Activated CD4-positive, alpha-beta T cell treated with anti-CD3 and anti-CD28 coated beads for 36 hours (primary cell): ENCODE measurements at places on chromosomes 12 and 14.
A peak's percentile ranks its signal among the peaks of the same experiment; 100 is the strongest.

- no peak for DNase-seq
Measured at GRCh38 chr12:49549735-49550692, 11.2 kb downstream of the KCNH3 start.

GRCh38 chr14:36485773-36486172 is 34.3 kb downstream of the NKX2-1 start:
- DNase-seq, result no peak

- no peak for DNase-seq
Measured at GRCh38 chr14:95483309-95484165, 32.9 kb downstream of the SYNE3 start.

GRCh38 chr14:20294636-20295035 is 11.1 kb downstream of the TTC5 start:
- no peak for DNase-seq

DNA sequence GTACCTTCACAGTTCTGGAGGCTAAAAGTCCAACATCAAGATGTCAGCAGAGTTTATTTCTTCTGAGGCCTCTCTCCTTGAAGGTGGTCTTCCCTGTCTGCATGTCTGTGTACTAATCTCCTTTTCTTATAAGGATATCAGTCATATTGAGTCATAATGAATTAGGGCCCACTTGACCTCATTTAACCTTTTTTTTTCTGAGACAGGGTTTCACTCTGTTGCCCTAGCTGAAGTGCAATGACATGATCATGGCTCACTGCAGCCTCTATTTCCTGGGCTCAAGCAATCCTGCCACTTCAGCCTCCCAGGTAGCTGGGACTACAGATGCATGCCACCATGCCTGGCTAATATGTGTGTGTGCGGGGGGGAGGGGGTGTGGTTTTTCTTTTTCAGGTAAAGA is 41.7 kb downstream of the PPM1H start:
- DNase-seq, result no peak

GRCh38 chr12:2856051-2856450 is 788 bp downstream of the TEX52 start:
- DNase-seq, result no peak

- no peak for DNase-seq
Measured at GRCh38 chr14:75614179-75614578, 35.8 kb downstream of the FLVCR2 start.

DNA sequence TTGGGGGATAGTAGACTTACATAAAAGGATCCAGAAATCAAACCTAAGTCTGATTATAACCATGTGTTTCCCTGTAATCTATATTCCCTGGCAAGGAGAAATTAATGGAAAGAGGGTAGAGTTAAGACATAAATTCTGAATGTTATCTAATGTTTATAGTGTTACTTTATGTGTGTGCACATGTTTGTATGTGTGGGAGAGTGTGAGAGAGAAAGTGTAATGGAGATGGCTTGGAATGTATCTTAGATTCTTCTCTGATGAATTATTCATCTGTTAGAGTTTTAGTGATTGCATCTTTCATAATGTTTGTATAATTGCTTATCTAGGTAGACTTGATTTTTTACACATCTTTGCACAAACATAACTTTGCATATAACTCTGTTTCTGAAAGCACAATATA is 490.9 kb downstream of the FLRT2 start:
- DNase-seq, result no peak

DNA sequence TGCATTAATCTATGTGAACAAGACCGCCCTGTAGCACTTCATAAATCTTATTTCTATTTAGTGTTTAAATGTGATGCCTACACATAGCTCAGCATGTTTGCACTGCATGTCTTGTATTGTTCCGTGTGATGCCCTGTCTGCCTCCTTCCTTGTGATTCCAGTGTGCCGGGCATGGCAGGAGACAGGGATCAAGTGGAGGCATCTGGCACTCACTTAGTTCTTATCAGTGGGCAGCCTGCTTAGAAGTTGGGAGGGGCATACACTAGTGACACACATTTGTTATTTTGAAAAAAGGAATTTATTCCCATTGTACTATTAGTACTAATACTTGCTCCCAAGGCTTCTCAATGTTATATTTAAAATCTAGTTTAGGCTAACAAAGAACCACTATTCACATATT is 176.4 kb downstream of the KCNA5 start:
- DNase-seq, result no peak

DNA sequence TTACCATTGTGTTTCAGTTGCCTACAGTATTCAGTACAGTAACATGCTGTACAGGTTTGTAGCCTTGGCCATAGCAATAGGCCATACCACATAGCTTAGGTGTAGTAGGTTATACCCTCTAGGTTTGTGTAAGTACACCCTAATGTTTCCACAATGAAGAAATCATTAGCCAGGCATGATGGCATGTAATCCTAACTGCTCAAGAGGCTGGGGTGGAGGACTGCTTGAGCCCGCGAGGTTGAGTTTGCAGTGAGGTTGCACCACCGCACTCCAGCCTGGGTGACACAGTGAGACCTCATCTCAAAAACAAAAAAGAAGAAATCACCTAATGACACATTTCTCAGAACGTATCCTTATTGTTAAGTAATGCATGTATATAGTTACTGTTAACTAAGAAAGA is 63.2 kb upstream of the KTN1 start:
- no peak for DNase-seq

DNA sequence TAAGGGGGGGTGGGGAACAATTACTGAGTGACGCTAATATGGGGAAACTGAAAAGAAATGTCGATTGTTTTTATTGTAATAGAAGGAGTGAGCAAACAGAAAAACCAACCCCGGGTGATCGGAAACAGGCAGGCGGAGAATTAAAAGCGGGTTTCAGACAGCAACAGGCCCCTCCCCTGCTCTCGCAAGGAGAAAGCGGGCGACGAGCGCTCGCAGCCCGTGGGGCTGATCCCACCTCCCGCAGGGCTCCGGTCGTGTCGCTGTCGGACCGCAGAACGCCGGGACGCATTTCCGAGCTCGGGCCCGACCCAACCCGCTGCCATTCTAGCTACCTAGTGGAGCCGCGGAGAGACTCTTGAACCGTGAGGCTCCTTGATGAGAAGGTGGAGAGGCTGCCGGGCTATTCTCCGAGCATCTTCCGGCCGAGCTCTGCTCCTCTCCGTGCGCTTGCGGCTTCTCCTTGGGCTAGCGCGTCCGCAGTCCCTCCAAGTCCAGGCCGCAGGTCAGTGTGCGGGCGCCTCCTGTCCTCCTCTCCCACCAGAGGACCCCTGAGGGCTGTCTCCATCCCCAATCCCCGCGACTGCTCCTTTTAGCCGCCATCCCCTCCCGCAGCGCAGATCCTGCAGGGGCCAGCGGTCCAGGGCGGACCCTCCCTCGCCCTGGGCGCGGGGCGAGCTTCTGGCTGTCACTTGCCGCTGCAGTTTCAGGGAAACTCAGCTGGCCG is 4.1 kb upstream of the PAX9 start:
- DNase-seq, result peak; percentile 23

DNA sequence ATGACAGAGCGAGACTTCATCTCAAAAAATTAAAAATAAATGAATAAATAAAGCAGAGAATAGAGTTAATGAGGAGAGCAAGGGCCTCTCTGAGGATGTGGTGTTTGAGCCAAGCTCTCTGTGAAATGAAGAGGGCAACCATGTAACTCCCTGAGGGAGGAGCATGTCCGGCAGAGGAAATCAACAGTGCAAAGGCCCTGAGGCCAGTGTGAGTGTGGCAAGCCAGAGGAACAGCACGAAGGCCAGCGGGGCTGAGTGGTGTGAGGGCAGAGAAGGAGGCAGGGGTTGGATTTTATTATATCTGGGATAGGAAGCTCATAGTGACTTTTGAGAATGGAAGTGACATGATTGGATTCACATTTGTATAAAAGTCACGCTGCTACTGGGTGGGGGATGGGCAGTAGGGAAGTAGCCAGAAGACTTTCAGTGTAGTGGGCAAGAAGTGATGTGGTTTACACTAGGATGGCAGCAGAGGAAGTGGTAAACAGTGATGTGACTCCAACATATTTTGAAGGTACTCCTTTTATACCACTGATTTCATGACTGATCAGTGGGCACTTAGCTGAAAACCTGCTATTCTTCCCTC is 10.3 kb upstream of the LRP1-AS start:
- no peak for DNase-seq

- no peak for DNase-seq
Measured at GRCh38 chr12:108270849-108271143, 68.3 kb downstream of the CMKLR1 start.

DNA sequence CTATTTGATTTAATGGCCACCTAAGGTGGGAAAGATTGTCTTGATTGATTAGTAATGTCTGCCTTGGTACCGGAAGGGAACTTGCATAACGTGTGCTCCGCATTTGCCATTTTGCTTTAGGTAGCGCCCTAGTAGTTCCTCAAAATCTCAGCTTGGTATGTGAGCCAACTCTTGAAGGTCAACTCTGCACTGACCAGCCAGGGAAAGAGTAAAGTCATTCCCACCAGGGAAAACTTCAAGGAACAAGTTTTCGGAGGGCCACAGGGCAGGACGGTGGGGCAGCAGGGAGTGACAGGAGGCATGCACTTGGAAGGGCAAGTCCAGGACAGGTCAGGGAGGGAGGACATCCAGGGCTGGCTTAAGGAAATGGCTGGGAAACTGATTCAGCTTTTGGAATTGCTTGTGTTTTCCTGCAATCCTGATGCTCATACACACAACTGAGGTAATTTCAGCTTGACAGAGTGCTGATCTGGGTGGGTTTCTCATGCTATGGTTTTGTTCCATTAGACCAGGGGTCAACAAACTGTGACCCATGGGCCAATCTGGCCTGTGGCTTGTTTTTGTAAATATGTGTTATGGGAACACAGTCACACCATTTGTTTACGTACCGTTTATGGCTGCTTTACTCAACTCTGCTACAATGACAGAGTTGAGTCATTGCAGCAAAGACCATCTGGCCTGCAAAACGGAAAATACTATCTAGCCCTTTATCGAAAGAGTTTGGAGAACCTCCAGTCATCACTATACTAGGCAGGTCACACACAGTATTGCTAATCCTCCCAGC is 184.5 kb downstream of the RBM19 start:
- DNase-seq, result no peak

DNA sequence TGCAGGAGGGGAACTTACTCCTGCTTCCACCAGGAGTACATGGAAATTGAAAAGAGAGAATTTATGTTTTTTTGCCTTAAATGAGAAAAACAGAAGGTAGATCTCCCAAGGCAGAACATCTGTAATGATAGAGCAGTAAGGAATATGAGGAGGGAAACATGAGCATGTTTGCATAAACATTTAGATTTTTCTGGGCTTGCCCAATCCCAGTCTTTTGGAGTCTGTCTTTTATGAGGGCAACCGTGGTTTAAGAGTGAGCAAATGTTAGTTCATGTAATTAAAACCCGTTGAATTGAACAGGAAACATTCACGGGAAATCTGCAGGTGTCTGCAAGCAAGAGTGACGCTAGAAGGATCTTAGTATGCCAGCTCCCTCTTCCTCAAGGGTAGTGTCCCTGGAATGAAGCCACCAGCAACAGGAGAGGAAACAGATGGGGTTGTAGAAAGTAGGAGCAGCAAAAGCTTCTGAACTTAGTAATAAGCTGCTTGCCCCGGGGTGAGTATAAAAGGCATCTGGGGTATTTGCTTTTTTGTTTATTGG is 79.3 kb downstream of the ARF6 start:
- DNase-seq, result no peak

DNA sequence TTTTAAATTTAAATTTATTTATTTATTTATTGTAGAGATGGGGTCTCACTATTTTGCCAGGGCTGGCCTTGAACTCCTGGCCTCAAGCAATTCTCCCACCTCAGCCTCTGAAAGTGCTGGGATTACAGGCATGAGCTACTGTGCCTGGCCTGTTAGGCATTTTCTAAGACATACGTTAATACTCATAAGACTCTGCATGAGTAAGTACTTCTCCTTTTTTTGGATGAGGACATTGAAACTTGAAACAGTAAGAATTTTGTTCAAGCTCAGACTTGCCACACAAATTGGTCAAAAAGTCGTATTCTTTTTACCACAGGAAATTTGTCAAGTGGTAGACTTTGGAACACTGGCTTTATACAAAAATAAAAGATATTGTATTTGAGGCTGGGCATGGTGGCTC is 187.4 kb upstream of the RASSF8 start:
- no peak for DNase-seq

DNA sequence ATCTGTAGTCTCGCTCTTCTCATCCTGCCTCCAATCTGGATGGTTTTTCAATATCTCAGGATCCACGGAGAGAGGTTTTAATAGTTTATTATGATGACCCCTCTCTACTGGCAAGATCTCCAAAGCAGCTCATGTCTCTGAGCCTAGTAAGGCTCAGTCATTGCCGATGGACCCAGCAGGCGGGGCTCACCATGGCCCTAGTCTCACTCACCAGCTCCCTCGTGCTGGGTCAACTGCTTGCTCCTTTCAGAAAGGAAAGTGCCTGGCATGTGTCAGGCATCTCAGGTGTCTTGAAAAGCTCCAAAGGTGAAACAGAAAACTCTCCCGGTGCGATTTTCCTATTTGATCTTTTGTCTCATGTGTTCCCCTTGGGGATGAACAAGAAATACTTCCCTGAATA is 179.0 kb downstream of the CALM1 start:
- DNase-seq, result no peak

GRCh38 chr12:49706351-49707127 is 666 bp downstream of the FMNL3 start:
- peak; percentile 39 for DNase-seq

DNA sequence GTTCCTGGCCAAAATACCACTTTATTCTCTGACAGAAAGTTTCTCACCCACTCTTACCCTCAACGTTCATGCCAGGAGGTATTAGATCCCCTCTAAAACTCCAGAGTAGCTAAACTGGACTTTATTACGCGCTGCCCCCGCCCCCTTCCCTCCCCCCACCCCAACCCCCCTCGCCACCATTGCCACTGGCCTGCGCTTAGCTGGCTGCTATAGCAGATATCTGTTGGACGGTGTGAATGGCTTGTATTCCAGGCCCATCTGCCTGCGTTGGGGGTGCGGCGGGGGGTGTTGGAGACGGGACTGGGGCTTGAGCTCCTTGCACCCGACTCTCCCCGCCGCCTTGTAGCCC is 564 bp upstream of the THTPA start:
- no peak for DNase-seq

DNA sequence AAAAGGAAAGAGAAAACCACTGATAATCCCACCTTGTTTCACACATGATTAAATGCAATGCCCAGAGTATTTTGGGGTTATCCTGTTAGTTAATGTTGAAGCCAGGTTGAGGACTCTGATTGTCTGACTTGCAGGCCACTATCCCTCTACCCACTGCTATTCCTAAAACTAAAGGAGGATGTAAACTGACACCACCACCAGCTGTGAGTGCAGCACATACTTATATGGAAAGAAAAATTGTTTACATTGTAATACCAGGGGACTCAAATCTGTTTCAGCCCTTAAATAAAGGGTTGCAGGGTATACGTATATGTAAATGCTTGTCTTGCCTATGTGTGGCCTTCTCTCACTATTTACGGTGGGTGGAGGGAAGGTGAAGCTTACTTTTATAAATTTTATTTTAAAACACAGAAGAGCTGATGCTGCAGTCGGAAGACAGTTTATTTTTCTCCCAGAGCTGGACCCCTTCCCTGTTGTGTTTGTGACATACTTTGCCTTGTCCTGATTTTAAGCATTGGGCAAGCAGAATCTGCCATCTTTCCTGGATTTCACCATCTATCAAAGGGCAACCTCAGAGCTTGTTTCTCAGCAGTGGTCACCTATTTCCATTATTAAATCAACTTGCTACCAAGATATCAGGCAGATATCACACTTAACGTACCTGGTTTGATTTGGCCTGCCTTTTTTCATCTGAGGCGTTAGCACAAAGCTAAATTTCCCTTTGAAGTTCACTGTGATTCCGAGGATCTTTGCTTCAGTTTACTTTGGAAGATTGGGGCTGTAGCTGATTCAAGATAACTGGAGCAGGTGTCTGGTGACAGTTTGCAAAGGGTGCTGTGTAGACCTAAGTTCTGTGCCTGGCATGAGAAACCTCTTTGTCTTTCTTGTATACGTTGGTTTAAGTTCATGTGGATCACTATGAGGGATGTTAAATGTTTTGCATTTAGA is 25.2 kb downstream of the DAAM1 start:
- no peak for DNase-seq
